ENCODE measurements at places on chromosomes 3 and 15. TPM values are rescaled to one million over a fixed set of nuclear protein-coding genes. Genes with fewer than 3 reads are reported as not detected.

Gene OR4M2
- total RNA-seq = not detected

Gene MBD4
- total RNA-seq = 44.4 TPM

Gene CYP1A2
- not detected for total RNA-seq

Gene TMCO5A
- not detected for total RNA-seq

Gene SPSB4
- not detected for total RNA-seq

Gene RTP1
- not detected for total RNA-seq

Gene GRAMD2A
- total RNA-seq = 0.50 TPM

Gene ZNF654
- 37.0 TPM for total RNA-seq

Gene ADAMTS17
- total RNA-seq = 1.1 TPM

Gene CEMIP
- 0.05 TPM for total RNA-seq

Gene LYZL4
- total RNA-seq = not detected

Gene ESYT3
- total RNA-seq = 0.09 TPM

Gene CA12
- 1.0 TPM for total RNA-seq

Gene NOX5
- total RNA-seq = not detected

Gene SLC28A2
- total RNA-seq = not detected

Gene KLHL40
- total RNA-seq = not detected

Gene MKRN2OS
- not detected for total RNA-seq

Gene GRIP2
- total RNA-seq = 0.21 TPM

Gene IL16
- total RNA-seq = 95.0 TPM

Gene ITIH1
- not detected for total RNA-seq

Gene BOC
- not detected for total RNA-seq

Gene RTP4
- total RNA-seq = 3.1 TPM

Gene FBXW12
- not detected for total RNA-seq

Gene TMEM212
- not detected for total RNA-seq

Gene LRRN1
- not detected for total RNA-seq
